ENCODE measurements at places on chromosomes 4 and X. TPM values are rescaled to one million over a fixed set of nuclear protein-coding genes. Genes with fewer than 3 reads are reported as not detected.

Gene PSMD10
- total RNA-seq: 45.2 TPM

DNA sequence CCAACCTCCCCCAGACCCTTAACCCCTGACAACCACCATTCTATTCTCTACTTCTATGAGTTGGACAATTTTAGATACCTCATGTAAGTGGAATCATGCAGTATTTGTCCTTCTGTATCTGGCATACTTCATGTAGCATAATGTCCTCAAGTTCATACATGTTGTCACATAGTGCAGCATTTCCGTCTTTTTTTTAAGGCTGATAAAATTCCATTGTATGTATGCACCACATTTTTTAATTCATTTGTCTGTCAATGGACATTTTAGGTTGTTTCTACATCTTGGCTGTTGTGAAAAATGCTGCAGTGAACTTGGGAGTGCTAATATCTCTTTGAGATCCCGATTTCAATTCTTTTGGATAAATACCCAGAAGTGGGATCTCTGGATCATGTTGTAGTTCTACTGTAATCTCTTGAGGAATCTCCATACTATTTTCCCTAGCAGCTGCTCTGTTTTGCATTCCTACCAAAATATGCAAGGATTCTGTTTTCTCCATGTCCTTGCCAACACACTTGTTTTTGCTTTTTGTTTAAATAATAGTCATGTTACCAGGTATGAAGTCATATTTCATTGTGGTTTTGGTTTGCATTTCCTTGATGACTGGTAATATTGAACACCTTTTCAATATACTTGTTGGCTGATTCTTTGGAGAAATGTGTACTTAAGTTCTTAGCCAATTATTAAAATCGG, 48.8 kb upstream of the ADAD1 start:
- no peak overlapping the region for H3K27ac ChIP-seq
- H3K36me3 ChIP-seq: peaks cover 28% of the 10 kb centered on the region
- H3K27me3 ChIP-seq: no peaks in the 10 kb centered on the region
- no peak for DNase-seq
- no peak overlapping the region for H3K4me3 ChIP-seq
- H3K4me1 ChIP-seq: peaks cover 4% of the 10 kb centered on the region

- no peaks in the 10 kb centered on the region for H3K27me3 ChIP-seq
- no peak overlapping the region for H3K4me3 ChIP-seq
- H3K4me1 ChIP-seq: peaks cover under 1% of the 10 kb centered on the region
- no peak for DNase-seq
These were observed 12.4 kb downstream of the ZDHHC9 start for GRCh38 chrX:129831091-129831885.

GRCh38 chrX:56232221-56233082, at the start of gene KLF8:
TSS of gene KLF8 (plus strand) at chrX:56232356. CDS start at chrX:56233335, 979 bp downstream.
- no peaks in the 10 kb centered on the region for H3K27me3 ChIP-seq
- peaks cover 3% of the 10 kb centered on the region for H3K36me3 ChIP-seq
- peak within 1 kb of the TSS; percentile 85 for H3K27ac ChIP-seq

DNA sequence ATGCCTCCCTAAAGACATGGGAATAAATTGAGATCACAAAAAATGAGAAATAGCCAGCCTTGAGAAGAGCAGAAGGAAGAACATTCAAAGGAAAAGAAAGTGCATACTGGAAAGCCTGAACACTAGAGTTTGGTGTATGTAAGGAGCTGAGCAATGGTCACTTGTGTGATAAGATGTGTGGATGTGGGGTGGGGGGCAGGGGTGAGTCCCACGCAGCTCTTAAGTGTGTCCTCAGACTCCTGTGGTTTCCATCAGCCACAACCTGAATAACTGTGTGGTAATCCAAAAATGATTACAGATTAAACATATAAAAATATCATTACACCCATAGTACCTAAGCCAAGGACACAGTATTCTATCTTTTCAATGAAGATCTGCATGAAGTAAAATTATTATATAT, 59.9 kb downstream of the ELOVL6 start:
- H3K4me3 ChIP-seq: no peak overlapping the region
- no peaks in the 10 kb centered on the region for H3K27me3 ChIP-seq
- no peak for DNase-seq
